ENCODE measurements at places on chromosomes 11 and 22.
A peak's percentile ranks its signal among the peaks of the same experiment; 100 is the strongest.

GRCh38 chr11:67520856-67521824 lies 2.1 kb downstream of the CABP2 start:
- DNase-seq = no peak

GRCh38 chr11:118618115-118618990 lies 10.9 kb downstream of the PHLDB1 start:
- DNase-seq = no peak

GRCh38 chr11:76801736-76802135 lies 18.6 kb downstream of the TSKU start:
- DNase-seq = no peak

DNA sequence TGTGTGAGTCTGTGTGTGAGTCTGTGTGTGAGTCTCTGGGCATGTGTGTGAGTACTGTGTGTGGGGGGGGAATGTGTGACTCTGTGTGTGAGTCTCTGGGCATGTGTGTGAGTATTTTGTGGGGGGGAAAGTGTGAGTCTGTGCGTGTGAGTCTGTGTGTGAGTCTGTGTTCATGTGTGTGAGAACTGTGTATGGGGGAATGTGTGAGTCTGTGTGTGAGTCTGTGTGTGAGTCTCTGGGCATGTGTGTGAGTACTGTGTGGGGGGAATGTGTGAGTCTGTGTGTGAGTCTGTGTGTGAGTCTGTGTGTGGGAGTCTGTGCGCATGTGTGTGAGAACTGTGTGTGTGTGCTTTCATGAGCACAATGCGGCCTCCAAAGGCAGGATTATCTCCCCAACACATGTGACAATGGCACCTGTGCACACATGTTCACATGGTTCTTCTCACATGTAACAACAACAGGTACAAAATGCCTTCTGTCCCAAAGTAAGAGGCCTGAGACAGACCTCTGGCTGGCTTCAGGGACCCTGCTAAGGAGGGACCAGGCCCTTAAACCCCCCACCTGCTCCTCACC lies 1.6 kb downstream of the CD5 start:
- no peak for DNase-seq

- no peak for DNase-seq
These were observed 101.7 kb upstream of the PRR5 start for GRCh38 chr22:44600207-44600785.

GRCh38 chr11:66853242-66854229 lies 3.3 kb upstream of the LRFN4 start:
- DNase-seq = no peak

GRCh38 chr11:74182635-74183034 lies 11.5 kb downstream of the PPME1 start:
- DNase-seq = no peak

DNA sequence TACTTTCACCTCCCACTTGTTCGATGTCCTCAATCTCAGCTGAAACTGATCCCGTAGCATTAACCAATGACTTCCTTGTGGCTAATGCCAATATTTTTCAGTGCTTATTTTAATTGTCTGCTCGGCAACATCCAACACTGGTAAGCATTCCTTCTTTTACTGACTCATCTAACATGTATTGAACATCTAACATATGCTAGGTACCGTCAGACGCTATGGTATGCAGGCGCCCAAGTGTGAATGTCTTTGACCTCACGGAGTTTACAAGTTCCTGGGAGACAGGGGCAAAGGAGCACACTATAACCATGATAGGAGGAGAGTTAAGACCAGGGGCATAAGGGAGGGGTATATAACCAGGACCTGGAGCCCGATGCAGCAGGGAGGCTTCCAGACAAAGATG lies 1.7 kb downstream of the BRMS1 start:
- no peak for DNase-seq

- DNase-seq = peak; percentile 69
These were observed 267.6 kb upstream of the TENM4 start for GRCh38 chr11:79708319-79708932.

DNA sequence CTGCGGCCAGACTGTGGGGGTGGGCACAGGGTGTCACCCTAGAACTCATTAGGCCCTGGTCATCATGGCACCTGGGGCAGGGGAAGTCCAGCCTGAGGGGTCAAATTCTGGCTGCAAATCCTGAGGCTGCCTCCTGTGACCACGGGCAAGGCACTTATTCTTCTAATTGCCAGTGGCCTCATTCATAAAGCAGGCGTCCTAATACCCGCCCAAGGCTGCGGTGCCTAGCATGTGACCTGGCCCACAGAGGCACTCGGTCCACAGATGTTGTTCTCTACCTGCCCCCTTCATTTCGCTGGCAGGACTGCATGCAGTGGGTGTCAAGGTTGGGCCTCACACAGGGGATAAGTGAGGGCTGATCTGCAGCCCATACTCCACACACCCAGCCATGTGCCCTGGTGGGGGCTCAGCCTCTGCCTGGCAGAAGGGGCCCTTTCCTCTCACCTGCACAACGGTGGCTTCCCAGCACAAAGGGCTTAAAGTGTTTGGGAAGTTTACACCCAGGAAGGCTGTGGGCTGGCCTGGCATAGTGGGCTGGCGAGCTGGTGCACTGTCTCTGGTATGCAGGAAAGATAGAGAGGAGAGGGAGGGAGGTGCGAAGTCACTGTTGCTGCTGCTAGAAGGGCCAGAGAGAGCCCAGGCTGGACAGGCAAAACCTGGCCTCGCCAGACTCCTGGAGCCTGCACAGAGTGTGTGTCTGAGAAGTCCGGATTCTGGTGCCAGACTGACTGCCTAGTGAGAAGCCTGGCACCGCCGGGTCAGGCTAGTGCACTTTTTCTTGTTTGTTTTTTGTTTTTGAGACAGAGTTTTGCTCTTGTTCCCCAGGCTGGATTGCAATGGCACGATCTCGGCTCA lies 3.2 kb downstream of the MPST start:
- DNase-seq = no peak

DNA sequence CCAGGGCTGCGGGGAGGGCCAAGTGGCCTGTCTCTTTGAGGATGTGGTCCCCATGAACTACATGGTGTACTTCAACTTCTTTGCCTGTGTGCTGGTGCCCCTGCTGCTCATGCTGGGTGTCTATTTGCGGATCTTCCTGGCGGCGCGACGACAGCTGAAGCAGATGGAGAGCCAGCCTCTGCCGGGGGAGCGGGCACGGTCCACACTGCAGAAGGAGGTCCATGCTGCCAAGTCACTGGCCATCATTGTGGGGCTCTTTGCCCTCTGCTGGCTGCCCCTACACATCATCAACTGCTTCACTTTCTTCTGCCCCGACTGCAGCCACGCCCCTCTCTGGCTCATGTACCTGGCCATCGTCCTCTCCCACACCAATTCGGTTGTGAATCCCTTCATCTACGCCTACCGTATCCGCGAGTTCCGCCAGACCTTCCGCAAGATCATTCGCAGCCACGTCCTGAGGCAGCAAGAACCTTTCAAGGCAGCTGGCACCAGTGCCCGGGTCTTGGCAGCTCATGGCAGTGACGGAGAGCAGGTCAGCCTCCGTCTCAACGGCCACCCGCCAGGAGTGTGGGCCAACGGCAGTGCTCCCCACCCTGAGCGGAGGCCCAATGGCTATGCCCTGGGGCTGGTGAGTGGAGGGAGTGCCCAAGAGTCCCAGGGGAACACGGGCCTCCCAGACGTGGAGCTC lies 13.5 kb downstream of the ADORA2A start:
- no peak for DNase-seq

DNA sequence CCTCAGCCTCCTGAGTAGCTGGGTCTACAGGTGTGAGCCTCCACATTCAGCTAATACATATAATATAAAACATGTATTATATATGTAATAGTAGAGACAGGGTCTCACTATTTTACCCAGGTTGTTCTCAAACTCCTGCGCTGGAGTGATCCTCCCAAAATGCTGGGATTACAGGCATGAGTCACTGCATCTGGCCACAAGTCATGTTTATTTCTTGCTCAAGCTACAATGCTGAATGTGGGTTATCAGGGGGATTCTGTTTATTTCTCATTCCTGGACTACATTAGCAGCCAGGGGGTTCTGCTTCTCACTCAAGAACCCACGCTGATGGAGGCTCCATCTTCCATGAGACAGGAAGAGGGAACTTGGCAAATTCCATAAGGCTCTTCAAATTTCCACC lies 24.8 kb downstream of the FOLR3 start:
- DNase-seq = no peak

GRCh38 chr11:104124979-104125378 lies 39.0 kb downstream of the PDGFD start:
- DNase-seq = no peak

DNA sequence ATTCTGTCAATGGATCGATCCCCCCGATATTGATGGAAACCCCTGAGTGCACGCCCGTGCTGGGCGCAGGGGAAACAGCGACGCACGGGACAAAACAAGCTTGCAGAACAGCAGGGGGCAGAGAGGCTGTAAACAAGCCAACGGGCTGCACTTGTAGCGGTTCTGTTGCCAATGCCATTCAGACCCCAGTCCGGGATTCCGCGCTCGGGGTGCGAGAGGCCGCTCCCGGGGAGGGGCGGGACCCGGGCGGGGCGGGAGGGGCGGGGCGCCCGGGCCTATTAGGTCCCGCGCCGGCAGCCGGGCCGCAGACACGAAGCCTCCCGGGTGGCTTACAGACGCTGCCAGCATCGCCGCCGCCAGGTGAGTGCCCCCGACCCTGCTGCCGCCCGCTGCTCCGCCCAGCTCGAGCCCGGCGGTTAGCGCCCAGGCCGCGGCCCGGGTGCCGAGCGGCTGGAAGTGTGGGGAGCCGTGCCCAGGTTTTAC lies at the start of gene BIK:
BIK (plus strand) TSS at position 307 of the 483 bp plus-strand sequence. CDS start 13,273 bp downstream, outside the sequence.
- peak; percentile 56 for DNase-seq

GRCh38 chr11:33857933-33858371 lies 33.9 kb downstream of the LMO2 start:
- DNase-seq = peak; percentile 78

DNA sequence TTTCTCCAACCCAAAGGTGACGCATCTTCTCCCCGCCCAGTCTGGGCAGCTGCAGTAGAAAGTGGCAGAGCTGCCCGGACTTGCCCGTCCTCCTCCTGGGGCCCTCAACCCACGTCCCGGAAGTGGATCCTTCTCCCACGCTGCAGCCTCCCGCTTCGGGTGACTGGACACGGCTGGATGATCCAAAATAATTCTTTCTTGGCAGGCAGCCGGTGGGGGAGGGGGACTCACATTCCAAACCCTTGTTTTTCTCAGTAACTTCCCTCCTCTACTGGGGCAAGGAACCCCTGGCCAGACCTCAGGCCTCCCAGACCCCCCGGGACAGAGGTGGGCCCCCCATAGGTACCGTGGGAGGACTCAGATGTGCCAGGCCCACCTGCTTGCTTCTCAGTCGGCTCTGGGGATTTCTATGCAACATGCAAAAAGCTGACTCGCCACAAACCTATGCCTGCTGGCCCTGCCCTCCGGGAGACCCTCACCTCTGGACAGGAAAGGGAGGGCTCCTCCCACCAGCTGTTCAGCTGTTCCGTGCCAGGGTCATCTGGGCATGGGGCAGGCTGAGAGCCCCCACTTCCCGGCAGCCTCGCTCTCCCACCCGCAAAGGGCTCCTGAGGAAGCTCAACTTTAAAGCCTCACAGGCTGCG lies 1.4 kb downstream of the PLXNB2 start:
- DNase-seq = no peak

DNA sequence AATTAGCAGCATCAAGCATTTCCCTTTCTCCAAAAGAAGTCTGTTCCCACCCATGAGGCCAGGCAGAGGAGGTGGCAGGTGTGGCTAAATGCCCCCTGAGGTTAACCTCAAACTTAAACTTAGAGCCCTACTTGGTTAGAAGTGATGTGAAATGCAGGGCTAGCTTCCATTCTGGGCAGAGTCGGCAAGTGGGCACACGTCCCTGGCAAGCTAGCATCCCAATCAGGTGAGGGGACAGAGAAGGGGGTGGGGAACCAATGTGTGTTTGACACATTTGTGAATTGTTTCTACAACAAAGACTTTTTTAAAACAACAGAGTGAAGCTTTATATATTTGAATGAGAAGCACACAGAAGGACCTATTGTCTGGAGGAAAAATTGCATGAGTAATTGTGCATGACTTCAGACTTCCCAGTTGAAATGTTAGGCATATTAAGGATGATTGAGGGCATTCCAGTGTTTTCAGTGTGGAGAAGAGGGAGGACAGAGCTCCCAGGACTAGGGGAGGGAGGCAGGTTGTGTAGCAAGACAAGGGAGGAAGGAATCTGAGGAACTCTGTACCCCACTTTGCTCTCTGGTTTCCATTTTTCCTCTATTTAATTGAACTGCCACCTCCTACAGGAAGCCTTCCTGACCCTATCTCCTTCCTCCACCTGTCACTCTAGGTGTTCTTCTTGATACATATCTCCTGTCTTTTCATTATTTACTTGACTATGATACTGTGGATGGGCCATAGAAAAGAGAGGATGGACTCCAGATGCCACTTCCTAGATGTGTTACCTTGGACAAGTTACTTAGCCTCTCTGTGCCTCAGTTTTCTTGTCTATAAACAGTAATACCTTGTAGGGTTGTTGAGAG lies 83.3 kb upstream of the PICALM start:
- no peak for DNase-seq

- no peak for DNase-seq
These were observed 5.4 kb upstream of the C11orf86 start for GRCh38 chr11:66969584-66970225.

GRCh38 chr11:626475-627307 lies at the start of gene SCT:
Gene SCT (minus strand): TSS chr11:627181. CDS start chr11:627143, 38 bp downstream.
- DNase-seq = no peak

DNA sequence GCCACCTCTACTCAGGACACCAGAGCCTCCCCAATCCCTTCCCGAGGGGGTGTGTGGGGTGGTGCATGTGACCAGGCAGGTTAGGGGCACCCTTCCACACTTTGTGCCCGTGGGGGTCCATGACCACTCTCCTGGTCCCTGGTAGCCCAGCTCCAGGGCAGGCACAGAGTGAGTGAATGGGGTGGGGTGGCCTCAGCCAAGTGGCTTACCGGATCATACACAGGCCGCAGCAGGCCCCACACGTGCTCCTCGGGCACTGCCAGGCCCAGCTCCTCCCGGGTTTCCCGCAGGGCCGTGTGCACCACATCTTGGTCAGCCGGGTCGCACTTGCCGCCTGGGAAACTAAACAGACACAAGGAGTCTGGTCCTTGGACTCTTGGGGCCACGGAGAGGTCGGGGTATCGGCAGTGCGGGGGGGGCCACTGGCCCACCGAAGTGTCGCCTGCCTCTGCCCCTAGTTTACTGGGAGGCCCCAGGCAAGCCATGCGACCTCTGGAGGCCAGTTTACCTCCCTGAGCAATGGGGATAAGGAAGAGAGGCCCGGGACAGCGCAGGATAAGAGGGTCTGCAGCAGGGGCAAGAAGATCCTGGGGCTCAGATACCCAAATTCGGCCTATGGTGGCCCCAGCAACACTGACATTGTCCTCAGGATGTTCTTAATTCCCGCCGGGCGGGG lies 889 bp downstream of the NUDT8 start:
- no peak for DNase-seq

- DNase-seq = no peak
These were observed 38.5 kb downstream of the CDON start for GRCh38 chr11:126024123-126024522.

GRCh38 chr11:16117989-16118756 lies 238.2 kb downstream of the SOX6 start:
- DNase-seq = no peak
